ENCODE measurements at places on chromosomes 16 and 17.
A peak's percentile ranks its signal among the peaks of the same experiment; 100 is the strongest.

- DNase-seq = peak; percentile 68
Measured at GRCh38 chr17:49575679-49576087, at the start of gene NXPH3. NXPH3 (plus strand) TSS chr17:49575871; CDS start chr17:49576220, 349 bp downstream.

DNA sequence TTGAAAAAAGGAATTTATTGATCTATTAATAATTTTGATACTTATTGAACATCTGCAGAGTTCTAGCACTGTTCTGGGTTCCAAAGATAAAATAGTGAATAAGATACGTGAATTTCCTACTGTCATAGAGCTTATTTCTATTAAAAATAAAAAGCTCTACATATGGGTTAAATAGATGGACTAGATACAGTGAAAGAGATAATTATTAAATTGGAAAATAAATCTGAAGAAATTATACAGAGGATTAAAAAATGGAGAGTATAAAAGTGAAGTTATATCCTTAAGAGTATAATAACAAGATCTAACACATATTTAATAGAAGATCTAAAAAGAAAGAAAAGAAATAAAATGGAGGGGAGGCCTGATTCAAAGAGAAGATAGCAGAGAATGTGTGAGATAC is 10.1 kb upstream of the ABCA5 start:
- DNase-seq = no peak

DNA sequence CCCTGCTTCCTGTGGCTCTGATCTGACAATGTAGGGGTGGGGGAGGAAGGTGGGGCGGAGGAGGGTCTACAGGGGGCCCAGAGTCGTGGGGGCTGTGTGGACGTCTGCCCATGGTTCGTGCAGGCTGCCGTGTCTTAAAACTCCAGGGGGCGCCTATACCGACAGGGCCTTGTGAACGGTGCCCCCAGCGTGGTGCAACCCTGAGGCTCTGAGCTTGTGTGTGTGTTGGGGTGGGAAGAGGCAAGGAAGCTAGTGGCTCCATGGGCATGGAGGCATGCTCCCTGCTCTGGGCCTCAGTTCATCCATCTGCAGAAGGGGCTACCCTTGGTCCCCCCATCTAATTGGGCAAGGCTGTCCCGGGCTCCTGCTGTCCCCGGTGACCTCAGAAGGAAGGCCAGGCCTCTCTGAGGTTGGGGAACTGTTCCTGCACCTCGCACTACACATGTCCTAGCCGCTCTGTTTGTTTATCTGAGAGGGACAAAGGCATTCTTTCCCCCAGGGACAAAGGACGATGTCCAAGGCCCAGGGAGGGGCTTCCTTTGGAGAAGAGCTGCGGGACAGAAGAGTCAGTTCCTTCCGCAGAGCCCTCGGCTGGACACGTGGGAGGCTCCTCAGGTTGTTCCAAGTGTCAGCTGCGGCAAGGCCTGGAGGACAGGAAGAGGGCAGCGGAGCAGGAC is 13.5 kb downstream of the CA4 start:
- DNase-seq = peak; percentile 85

DNA sequence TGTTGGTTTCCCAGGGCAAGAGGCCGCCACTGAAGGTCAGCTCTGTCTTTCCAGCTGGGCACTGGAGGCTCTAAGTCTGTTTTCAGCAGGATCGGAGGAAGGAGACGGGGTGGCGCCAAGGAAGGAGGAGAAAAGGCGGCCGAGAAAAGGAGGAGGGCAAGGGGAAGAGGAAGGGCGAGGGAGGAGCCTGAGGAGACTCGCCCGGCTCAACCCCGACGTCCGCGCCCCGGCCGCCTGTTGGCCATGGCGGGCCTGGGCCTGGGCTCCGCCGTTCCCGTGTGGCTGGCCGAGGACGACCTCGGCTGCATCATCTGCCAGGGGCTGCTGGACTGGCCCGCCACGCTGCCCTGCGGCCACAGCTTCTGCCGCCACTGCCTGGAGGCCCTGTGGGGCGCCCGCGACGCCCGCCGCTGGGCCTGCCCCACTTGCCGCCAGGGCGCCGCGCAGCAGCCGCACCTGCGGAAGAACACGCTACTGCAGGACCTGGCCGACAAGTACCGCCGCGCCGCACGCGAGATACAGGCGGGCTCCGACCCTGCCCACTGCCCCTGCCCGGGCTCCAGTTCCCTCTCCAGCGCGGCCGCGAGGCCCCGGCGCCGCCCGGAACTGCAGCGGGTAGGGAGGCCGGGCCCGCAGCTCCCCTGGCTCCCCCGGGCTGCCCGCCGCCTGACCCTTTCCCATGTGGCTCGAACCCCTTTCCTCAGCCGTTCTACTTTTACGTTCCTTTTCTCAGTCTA is at the start of gene RNF135:
RNF135 (plus strand) TSS at position 209 of the 737 bp plus-strand sequence; CDS start at position 244, 35 bp downstream.
- DNase-seq = peak; percentile 89

GRCh38 chr16:67796099-67796718 is 10.2 kb downstream of the RANBP10 start:
- no peak for DNase-seq

DNA sequence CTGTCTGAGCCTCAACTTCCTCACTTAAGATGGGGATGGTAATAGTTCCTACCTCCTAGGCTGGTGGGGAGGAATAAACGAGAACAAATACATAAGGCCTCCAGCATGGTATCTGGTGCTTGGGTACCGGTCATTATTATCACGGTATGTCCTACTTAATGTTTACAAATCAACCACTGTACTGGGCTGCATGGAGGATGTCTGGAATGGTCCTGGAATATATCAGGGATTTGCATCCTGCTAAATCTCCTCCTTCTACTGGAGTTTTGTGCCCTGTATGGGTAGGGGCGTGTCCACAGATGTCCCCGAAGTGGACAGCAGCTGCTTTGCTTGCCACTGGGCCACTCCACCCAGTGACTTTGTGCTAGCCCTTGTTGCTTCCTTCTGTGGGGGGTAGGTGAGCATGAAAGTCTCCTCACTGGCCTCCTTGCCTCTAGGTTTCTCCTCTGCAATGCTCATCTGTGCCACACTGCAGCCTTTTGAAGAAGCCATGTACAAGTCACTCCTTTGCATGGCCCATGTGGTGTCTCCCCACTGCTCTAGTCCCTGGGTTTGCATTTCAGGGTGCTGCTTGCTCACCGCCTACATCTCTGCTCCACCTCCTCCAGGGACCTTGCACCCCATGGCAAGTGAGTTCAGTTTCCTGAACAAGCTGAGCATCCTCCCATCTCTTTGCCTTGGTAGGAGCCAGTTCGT is 2.2 kb upstream of the CMIP start:
- DNase-seq = no peak

GRCh38 chr17:16374146-16374938 is 6.5 kb upstream of the UBB start:
- no peak for DNase-seq

- DNase-seq = no peak
Measured at GRCh38 chr16:58338205-58338604, 43.4 kb upstream of the PRSS54 start.

GRCh38 chr16:88705801-88706228 is 393 bp downstream of the RNF166 start:
- no peak for DNase-seq

GRCh38 chr17:71558901-71559300 is 561.9 kb upstream of the SOX9 start:
- no peak for DNase-seq

DNA sequence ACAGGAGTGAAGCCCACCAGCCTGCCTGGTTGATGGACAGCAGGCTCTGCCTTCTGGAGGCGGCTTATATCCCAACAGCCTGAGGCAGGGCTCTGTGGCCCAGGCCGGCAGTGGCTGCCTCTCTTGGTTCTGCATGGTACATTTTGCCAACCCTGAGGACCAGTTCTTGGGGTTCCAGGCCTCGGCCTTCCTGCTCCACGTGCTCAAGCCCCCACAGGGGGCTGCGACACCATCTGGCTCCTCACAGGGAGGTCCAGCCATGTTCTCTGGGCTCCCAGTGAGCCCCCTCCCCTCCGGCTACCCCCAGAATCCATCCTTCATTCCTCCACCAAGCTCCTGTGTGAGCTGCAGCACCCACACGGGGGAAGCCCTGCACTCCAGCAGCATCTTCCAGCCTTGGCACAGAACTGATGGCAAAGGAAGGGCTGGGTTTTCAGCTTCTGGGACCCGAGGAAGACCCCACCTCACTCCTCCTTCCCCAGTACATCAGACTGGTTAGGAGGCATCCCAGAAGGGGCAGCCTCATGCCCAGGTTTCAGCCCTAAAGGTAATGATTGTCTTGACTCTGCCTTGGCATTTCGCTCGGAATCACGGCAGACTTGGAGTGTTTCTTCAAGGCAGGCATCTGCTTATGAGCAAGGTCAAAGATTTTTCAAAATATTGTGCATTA is 231.2 kb downstream of the CPPED1 start:
- DNase-seq = no peak

GRCh38 chr16:30585022-30585399 is 486 bp downstream of the ZNF785 start:
- DNase-seq = no peak

DNA sequence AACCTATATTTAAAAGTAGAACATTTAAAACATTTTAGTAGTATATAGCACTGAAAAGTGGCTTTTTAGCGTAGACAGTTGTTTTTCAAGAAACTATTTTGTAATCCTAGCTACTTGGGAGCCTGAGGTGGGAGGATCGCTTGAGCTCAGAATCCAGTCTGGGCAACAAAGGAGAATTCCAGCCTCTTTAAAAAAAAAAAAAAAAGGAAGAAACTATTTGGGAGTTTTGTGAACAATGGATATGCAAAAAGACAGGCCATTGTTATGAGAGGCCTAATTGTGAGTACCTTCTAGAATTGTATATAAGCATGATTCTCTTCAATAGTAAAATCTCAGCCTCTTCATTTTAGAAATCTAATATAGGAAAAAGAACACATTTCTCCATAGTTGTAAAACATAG is 17.6 kb downstream of the OMG start:
- DNase-seq = no peak

- DNase-seq = no peak
Measured at GRCh38 chr17:68579194-68579927, 21.8 kb downstream of the FAM20A start.

DNA sequence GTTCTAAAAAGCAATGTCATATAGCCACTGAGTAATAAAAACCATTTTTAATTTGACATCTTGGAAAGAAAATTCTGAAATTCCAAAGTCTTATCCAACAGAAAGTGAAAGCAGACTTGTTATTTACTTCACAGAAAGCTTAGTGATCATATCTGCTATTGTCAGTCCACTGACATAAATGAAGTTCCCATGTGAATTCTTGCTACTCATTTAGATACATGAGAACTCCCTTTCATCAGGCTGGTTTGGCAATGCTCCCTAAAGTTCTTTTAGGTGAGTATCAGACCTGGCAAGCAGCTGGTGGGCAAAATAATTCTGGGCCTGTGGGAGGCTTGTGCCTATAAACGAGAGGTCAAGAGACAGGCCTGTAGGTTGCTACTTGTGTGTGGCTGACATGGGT is 23.4 kb downstream of the NME2 start:
- no peak for DNase-seq

- DNase-seq = no peak
Measured at GRCh38 chr17:67521775-67522069, 144.6 kb downstream of the PITPNC1 start.

DNA sequence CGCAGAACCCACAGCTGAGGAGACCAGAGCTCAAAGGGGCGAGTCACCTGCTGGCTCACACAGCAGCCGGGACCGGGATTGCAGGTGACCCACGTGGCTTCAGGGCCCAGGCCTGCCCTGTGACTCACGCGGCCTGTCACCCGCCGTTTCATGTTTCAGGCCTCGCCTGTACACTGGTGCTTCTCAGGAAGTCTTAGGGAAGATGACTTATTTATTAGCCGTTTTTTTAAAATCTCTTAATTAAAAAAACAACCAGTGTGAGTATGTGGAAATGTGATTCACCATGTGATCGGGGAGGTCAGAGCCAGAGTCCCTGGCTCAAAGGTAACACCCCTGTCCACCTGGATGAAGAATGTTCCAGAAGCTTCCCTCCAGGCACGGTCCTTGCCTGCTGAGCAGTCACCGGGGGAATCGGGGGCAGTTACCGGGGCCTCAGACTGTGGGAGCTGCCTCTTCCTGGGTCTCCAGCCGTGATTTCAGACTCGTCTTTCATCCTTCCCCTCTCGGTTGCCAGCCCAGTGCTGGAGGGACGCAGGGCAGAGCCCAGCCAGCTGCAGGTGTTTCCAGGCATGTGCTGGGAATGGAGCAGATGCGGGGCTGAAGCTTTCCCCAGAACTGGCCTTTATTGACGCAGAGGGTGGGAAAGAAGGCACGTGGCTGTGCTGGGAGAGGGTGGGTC is 49.3 kb downstream of the CMIP start:
- DNase-seq = no peak

GRCh38 chr16:12976936-12977335 is 75.5 kb downstream of the SHISA9 start:
- DNase-seq = no peak

GRCh38 chr17:77189148-77189547 is 48.4 kb downstream of the SEC14L1 start:
- no peak for DNase-seq

DNA sequence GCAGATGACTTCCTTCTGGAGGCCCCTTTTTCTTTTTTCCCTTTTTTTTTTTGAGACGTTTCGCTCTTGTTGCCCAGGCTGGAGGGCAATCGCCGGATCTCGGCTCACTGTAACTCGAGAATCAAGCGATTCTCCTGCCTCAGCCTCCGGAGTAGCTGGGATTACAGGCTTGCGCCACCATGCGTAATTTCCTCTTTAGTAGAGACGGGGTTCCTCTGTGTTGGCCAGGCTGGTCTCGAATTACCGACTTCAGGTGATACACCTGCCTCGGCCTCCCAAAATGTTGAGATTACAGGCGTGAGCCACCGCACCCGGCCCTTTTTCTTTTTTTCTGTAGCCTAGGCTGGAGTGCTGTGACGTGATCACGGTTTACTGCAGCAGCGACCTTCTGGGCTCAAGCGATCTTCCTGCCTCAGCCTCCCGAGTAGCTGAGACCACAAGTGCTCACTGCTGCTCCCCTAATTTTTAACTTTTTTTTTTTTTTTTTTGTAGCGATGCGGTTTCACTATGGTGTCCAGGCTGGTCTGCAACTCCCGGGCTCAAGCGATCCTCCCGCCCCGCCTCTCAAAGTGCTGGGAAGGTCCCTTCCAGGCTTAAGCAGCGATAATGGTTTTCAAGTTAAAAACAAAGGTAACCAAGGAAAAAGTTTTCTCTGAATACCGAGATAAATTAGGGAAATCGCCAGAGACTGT is 956 bp upstream of the IST1 start:
- peak; percentile 82 for DNase-seq

DNA sequence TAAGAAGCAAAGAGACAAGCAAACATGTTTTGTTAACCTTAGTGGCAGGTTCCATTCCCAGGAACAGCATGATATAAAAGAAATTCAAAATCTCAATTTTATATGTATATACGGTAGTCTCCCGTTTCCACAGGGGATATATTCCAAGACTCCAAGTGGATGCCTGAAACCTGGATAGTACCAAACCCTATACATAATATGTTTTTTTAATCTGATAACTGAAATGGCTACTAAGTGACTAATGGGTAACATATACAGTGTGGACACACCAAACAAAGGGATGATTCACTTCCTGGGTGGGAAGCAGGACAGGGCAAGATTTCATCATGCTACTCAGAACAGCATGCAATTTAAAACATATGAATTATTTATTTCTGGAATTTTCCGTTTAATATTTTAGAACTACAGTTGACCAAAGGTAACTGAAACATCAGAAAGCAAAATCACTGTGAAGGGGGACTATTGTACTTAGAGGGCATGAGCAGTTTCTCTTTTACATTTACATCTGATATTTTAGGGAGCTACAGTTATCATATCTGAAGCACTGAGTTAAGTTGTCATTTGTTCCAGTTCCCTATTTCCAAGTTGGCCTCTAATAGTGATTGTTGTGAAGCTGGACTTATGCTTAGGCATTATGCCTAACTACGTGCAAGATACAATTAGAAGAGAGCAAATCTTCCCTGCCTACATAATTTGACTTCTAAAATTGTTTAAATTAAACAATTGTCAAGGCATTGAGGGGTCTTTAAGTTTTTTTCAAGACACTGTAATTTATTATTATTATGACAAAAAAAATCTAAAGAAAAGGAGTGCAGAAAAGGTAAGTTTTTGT is 34.1 kb upstream of the ABCA6 start:
- DNase-seq = no peak

GRCh38 chr16:84043486-84044117 is 1.0 kb upstream of the SLC38A8 start:
- DNase-seq = peak; percentile 7

Measured in KBM-7 (cell line).